ENCODE measurements at places on chromosomes 3 and 15.

DNA sequence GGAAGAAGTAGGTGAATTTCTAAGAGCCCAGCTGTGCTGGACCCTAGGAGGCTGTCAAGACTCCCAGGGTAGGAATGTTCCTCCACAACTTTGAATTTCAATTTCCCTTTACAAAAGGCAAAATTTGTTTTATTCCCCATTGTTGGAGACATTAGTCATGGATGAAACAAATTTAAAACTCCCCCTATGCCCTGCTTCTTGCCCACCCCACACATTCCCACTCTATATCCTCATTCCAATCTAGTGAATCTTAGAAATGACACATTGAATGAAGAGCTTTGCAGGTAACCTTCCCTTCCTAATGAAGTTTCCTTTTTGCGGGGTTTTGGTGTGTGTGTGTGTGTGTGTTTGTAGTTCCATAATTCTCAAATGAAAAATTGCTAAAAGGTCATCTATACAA is 72.6 kb downstream of the CCNL1 start:
- no peak for DNase-seq

- peak; percentile 96 for DNase-seq
Observed at GRCh38 chr3:190076601-190077394, 43.9 kb downstream of the P3H2 start.

DNA sequence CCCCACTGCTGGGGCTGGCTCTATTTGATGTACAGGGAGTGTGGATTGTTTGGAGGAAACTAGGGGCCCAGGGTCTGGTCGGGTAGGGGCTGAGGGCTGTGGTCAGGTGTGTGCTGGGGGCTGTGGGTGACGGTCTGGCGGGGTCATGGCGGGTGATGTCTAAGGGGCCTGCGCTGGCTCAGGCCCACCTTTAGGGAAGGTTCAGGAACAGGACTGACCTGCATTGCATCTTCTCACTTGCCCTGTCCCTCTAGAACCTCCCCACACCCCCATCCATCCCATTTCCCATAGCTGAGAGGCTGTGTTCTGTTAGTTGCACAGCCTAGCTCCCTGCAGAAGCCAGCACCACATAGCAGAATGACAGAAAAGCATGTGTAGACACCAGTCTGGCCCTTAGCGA is 39.1 kb downstream of the SCN5A start:
- no peak for DNase-seq

GRCh38 chr3:66467996-66468735 is 32.7 kb downstream of the LRIG1 start:
- peak; percentile 76 for DNase-seq

DNA sequence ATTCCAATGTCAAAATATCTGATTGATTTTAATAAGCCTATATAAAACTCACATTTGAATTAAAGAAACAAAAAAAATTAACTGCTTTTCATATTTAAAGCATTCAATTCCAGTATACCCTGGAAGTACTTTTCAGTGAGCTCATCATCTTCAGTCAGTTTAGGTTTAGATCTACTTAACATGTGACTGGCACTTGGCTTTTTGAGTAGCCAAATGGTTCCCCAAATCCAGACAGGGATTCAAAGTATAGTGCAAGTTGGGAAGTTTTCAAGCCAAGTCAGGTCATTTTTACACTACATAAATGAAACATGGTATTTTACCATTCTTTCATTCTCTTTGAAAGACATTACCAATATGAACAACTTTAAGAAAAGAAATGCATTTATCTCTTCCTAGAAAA is 57.5 kb downstream of the ATP8B4 start:
- DNase-seq, result no peak

DNA sequence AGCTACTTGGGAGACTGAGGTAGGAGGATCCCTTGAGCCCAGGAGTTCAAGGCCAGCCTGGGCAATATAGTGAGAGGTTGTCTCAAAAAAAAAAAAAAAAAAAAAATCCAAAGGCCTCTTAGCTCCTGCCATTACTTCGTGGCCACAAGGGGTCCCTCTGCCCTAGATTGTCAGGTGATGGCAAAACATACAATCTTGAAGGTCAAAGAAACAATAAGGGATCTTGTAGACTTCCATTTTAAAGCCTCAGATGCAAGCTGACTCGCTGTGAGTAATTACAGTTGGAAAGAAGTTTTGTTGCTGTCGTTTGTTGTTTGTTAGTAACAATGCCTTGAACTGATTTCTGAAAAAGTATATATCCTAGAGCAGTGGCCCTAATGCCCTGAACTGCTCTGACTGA is 55.9 kb upstream of the PLCL2 start:
- DNase-seq, result peak; percentile 66

GRCh38 chr3:116815831-116816588 is 106.4 kb downstream of the TUSC7 start:
- peak; percentile 38 for DNase-seq

DNA sequence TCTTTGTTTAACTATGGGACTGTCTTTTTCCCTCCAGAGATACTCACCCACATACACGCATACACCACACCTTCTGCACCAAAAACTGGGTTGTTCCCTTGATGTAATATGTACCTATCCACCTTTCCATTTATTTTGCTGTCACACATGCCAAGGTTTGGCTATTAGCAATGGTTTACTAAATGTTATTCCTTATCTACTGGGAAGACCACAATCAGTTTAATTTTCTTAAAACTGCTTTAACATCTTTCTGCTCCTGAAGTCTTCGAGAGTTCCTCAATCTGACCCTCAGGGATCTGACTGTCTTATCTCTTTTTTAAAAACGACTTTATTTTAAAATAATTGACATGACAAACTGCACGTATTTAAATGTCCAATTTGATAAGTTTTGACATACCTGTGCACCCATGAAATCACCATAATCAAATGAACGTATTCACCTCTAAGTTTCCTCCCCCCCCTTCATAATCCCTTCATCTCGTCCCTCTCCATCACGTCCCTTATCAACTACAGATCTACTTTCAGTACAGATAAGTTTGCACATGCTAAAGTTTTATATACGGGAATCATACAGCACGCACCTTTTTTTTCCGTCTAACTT is 805 bp upstream of the TRPM7 start:
- no peak for DNase-seq

GRCh38 chr3:172174513-172175253 is 135.3 kb downstream of the FNDC3B start:
- no peak for DNase-seq

DNA sequence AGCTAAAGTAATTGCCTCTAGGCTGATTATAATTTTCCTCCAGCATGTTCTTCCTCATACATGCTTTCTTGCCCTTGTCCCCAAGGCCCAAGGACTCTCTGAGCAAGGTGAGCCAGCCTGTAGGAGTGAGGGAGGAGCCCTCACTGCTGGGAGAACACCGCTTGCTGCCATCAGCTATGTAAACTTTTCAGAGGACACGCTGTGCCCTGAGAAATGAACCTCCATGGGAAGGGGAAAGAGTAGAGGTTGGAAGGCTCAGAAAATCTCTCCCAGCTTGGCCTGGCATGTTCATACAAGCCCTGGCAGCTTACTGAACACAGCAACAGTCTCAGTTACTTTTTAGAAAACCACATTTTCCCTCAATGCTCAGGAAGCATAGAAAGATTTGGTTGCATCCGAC is 103.0 kb upstream of the SLC24A5 start:
- DNase-seq, result no peak

- no peak for DNase-seq
Observed at GRCh38 chr15:27579738-27580137, 519.4 kb downstream of the OCA2 start.

DNA sequence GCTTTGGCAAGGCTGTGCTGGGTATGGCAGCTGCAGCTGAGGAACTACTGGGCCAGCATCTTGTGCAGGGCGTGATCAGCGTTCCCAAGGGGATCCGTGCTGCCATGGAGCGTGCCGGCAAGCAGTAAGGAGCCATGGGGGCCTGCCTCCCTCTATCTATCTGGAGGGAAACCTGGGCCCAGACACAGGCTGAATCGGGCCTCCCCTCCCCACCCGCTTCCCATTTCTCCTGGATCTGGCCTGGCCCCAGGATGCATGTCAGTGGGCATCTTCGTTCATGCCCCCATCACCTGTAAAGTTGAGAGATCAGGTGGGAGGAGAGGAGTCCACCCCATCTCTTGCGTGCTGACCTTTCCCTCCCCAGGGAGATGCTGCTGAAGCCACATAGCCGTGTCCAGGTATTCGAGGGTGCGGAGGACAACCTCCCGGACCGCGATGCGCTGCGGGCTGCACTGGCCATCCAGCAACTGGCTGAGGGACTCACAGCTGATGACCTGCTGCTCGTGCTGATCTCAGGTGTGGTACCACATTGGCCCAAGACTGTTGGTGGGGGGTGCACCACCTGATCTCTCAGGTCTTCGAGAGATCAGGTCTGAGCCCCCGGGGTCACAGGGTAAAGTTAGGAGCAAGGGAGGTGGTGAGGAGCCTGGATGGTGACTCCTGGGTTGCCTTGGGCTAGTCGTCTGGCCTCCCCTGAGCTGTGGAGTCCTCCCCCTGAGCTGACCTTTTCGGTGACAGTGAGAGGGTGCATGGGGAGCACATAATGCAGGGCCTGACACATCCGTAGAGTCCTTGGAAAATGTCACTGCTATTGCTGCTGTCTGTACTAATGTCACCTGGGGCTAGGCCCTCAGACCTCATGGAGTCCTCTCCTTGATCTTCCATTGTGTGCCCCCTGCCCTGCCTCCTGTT is 3.2 kb downstream of the GLYCTK start:
- DNase-seq, result no peak

GRCh38 chr15:33932734-33933133 is 35.6 kb upstream of the CHRM5 start:
- DNase-seq, result no peak

GRCh38 chr3:172376881-172377280 is 71.4 kb downstream of the GHSR start:
- DNase-seq, result no peak

GRCh38 chr3:64827431-64827830 is 139.6 kb upstream of the ADAMTS9 start:
- DNase-seq, result no peak

GRCh38 chr15:70519004-70519365 is 244.4 kb downstream of the UACA start:
- DNase-seq, result no peak

DNA sequence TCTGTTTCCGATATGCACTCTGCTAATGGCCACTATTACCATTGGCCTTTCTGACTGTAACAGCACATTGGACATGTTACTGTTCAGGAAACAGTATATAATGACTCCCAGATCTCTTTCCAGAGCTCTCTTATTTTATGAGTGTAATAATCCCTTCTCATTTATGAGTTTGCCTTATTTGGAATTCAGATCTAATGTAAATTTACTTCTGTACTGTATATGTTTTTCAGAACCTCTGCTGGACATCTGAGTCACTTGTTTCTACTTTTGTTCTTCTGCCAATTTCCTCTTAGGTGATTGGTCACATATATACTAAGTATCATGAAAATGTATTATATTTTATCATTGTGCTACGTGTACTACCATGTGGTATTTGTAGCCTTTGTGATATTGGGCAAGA is 30.5 kb downstream of the RSRC1 start:
- DNase-seq, result no peak

DNA sequence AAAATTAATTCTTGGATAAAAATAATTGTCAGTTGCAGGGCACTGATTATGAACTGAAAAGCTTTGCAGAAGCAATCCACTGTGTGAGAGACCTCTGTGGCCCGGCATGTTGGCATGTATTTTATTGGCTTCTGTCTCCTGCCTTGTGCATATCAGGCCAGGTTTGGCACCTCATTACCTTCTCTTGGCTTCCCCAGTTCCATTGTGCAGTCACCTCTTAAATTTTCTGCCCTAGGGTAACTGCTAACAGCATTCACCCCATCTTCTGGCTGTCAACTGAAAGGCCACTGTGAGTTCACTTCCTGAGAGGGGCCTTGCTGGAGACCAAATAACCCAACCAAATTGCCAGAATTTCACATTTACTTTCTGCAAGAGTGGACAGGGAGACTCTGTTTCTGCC is 92.7 kb upstream of the RARB start:
- no peak for DNase-seq

DNA sequence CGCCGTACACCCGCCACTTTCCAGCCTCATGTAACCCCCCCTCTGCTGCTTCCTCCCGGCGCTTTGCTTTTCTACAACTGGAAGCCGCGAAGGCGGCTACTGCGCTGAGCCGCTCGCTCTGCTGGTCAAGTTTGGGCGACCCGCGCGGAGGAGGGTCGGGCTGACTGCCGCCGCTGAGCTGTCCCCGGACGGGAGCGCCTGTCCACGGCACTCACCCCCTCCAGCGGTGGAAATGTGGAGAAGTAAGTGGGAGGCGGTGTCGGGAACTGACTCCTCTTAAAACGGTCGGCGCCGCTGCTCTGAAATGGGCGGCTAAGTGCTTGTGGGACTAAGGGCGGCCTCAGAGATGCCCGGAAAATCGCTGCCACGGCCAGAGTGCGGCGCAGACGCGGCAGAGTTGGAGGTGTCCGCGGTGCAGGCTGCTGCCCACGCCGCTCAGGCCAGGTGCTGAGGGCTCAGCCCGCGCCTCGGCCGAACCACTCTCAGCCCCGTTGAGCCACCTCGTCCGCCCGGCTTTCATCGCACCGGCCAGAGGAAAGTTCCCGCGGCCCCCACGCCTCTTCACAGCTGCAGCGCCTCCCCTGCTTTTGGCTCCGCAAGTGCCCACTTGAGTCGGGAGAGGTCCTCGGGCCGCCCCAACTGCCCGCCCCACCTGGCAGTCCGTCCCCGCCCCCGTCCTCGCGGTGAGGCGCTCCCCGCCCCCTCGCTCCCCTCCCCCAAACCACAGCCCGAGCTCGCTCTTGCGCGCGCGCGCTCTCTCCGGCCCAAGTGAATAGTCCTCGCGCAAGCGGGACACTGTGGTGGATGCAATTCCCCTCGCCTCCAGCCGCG is at the start of gene EPHA6:
TSS of gene EPHA6 (plus strand) at position 775 of the 831 bp plus-strand sequence.
- DNase-seq, result peak; percentile 9

DNA sequence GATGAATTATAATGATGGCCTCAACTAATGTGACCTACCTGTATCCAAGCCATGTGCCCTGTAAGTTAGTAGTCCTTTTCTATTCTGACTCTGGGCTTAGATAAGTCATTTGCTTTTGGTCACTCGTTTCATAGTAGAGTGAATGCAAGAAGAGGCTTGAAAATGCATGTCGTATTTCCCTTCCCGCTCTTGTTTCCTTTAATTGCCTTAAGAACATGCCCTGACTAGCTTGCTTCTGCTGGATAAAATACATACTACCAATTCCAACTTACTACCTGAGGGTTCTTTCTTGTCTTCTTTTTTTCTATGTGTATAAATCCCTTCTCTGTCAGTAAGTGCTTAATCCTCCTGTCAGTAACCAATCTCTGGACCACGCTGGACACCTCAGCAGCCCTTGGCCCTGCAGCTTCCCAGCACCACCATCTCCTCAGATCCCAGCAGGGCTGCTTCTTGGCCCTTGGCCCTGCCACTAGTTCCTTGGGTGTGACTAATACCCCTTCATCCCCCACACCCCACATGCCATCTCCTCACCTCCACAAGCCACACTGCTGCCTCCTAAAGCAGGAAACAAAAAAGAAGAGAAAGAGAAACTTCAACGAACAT is 771.7 kb downstream of the IGSF11 start:
- DNase-seq, result no peak

DNA sequence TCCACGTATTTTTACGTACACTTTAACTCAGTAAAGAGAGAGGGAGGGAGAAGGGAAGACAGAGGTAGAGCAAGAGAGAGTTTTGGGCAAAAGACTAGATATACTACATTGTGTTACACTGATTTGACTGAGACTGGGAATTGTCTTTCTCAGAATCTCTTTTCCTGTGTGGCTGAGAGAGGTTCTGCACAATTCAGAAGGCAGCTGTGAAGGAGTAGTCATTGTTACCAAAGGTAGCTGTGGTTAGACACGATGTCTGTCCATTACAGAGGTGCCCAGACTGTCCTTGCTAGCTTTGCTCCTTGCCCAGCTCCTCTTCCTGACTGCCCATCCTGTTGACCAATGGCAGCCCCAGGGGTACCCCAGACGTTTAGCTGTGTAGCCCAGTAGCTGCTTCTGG is 577.5 kb upstream of the CBLB start:
- no peak for DNase-seq
